Activated gamma-delta T cell treated with Interleukin-2 at 50 U/mL for 16 hours (primary cell): ENCODE measurements at places on chromosomes 11 and 22.

- no peak for DNase-seq
Measured at GRCh38 chr11:92061456-92062062, 163.1 kb upstream of the FAT3 start.

DNA sequence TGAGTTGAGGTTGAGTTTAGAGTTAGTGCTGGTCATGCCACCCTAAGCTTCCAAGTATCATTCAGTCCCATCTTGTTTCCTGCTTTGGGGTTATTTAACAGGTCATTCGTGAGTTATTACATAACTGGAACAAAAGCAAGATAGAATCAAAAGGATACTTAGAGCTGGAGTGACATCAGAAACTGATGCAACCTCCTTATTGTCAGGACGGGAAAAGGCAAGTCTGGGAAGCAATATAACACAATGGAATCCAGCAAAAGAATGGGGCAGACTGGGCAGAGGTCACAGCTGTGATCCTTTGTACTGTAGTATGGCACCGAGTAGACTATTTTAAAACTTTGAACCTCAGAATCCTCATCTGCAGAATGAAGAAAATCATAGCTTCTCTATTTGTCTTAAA is 4.4 kb upstream of the PRSS23 start:
- DNase-seq: no peak

DNA sequence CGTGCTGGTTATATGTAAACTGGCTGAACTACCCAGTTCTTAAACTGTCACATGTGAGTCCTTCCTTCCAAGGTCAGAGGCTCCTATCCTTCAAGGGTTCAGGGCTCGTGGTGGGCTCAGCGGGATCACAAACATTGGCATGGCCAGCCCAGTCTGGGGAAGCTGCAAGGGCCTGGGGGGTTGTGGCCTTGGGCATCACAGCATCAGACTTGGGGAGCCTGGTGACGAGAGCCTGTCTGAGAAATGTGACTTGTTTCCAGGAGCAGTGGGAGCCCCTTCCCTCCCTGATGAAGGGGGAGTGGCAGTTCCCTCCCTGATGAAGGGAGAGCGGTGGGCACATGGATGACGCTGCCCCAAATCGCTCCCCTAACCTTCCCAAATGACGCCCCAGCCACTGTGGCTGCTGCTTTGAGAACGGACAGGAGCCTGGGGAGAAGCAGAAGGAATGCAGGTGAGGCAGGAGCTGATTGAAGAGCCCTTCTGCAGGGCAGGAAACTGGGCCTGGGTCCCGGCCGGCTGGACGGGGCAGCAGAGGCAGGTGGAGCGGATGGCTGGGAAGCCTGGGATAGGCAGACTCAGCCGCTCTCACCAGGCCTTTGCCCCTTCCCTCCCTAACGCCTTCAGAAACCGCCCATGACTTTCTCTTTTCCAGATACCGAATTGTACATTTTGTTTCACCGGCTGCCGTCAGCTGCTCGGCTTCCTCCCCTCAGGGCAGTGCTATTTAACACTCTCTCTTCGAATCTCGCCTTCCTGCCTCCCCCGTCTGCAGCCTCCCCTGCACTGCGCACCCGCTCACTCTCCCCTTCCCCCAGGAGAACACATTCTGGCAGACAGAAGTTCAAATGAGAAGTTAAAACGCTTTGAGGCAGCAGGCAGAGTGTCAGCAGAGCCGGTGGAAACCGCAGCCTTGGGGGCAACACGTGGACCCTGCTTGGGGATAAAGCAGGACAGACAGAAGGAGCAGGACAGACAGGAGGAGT is 1486.7 kb downstream of the BRD1 start:
- DNase-seq: no peak

DNA sequence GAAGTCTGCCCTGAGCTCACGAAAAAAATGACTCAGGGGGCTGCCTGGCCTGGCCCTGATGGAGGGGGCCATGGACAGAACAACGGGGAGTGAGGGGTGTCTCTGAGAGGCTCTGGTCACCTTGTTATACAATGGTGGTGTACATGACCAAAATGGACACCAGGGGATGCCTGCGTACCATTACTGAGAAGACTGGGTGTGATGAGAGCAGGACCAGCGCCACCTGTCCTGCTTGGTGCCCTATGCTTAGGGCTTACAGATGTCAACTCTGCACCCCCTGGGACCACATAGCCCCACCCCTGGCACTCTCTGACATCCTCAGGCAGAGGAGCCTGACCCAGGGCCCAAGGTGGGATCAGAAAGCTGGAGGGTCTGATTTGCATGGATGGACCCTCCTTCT is 104.8 kb downstream of the ZNF280B start:
- no peak for DNase-seq

- DNase-seq: no peak
Measured at GRCh38 chr22:46075764-46076531, 74.4 kb upstream of the PPARA start.

- no peak for DNase-seq
Measured at GRCh38 chr11:102930451-102930850, 25.1 kb downstream of the MMP13 start.

DNA sequence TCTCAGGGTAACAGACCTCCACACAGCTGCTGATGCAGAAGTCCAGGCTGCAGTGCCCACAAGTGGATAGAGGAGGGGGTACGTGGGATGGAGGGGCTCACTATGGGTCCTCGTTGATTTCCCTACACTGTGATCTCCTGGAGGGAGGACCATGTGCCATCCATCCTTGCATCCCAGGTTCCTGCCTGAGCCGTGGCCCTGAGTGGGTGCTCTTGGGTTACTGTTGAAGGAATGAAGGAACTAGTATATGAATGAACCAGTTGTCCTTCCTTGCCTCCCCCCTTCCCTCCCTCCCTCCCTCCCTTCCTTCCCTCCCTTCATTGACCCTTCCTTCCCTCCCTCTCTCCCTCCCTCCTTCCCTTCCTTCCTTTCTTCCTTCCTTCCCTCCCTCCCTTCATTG is 15.4 kb downstream of the APOBEC3B start:
- no peak for DNase-seq

DNA sequence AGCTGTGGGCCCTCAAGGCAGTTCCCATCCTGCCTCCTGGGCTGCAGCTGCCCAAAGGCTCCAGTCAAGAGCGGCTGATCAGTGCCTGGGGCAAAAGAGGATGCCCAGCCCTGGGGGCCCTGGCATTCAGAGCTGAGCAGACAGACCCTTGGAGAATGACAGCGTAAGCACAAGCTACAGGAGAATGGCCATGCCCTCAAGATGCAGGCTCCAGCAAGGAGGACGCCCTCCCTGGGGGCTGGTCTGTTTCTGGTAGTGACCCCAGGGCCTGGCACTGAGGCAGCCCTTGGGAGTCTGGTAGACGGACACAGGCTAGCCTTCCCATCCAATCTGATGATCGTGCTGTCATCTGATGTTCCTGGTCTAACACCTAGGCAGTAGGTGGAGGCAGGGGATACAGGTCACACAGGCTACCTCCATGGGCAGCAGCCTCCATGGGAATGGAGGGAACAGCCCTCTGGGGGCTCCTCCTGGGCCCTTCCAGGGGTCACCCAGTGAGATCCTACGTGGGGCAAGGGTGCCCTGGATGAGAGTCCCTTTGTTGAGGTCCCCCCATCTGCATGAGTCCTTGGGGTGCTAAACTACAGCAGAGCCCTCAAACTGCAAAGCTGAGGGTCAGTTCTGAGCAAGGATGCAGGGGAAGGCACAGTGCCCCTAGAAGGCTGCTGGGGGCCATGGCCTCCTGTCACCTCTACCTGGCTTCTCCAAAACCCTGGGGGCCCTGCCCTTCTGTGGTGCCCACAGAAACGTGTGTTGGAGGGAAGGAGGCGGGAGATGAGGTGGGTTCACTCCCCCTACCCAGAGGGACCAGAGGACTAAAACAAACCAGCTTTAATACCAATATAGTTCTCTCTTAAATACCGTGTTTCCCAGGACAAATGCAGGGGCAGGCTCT is 10.2 kb upstream of the SF1 start:
- no peak for DNase-seq

DNA sequence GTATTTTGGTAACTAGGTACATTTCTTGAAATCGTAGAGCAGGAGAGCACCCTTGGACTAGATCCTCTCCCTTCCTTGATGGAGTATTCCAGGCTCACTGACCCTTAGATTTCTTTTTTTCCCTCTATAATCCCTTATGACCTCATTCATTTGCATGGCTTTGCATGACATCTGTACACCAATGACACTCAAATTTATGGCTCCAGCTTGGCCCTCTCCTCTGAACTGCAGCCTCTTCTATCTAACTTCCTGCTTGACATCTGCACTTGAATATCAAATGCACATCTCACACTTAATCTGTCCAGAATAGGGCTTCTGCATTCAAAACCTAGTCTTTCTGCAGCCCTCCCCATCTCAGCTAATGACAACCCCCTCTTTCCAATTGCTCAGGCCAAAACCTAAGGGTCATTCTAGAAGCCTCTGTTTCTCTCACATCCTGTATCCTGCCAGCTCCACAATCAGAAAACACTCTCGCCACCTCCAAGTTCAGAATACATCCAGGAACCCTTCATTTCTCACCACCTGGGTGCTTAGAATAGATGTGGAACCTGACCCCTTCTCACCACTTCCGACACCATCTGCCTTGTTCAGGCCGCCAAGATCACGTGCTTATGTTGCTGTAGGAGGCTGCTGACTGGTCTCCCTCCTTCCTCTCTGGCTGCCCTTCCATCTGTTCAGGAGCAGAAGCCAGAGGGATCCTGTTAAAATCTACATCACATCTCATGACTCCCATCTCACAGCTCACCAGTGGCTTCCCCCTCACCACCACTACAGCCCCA is 138.9 kb upstream of the MTNR1B start:
- DNase-seq: no peak
